Suppressor macrophage (primary cell): ENCODE measurements at places on chromosomes 1 and 21.

- no peak for DNase-seq
Measured at GRCh38 chr21:32728456-32728839, 635 bp upstream of the SYNJ1 start.

GRCh38 chr1:212728606-212729005, 29.0 kb upstream of the BATF3 start:
- no peak for DNase-seq

DNA sequence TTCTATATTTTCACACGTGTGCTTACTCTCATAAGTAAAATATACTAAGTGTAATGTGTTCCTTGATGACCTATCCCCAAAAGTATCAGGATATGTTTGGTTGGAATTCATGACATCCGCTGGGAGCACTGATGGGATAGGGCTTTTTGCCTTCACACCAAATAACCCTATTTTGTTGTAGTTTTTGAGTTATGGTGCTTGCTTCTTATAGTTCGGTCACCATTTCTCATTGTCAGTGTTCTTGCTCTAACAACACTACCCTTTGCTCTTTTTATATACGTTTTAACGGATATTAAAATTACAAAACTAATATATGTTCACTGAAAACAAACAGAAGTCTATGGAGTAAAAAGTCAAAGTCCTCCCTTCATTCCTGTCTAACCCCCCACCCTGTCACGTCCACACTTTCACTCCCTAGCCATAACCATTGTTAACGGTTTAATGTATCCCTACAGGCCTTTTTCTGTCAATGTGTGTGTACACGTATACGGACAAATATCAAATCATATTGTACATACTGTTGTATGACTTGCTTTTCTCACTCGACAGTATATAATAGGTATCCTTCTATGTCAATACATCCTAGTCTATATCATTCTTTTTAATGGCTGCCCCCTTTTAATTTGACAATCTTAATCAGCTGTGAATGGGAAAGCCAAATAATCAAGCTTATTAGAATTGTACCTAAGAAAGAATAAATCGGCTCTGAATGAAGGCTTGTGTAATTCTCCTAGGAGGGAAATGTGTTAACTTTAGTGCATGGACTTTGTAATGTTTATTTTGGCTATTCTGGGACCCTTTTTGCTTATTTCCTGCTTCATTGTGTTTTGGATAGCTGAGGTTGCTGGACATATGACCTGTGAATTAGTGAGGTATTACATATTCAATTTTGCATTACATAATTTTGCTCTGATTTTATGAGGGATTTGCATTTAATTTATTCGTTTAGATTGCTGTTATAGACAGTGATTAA, 3.5 kb upstream of the RNF220 start:
- no peak for DNase-seq

GRCh38 chr1:160097911-160098851, at the start of gene IGSF8:
IGSF8 (minus strand) TSS chr1:160098619; CDS start chr1:160098472, 147 bp downstream.
- peak; percentile 92 for DNase-seq

- no peak for DNase-seq
Measured at GRCh38 chr1:168613038-168613451, 36.6 kb downstream of the XCL1 start.

GRCh38 chr1:29842130-29842529, 605.8 kb downstream of the PTPRU start:
- no peak for DNase-seq

- no peak for DNase-seq
Measured at GRCh38 chr21:33029975-33030461, 4.3 kb downstream of the OLIG2 start.

DNA sequence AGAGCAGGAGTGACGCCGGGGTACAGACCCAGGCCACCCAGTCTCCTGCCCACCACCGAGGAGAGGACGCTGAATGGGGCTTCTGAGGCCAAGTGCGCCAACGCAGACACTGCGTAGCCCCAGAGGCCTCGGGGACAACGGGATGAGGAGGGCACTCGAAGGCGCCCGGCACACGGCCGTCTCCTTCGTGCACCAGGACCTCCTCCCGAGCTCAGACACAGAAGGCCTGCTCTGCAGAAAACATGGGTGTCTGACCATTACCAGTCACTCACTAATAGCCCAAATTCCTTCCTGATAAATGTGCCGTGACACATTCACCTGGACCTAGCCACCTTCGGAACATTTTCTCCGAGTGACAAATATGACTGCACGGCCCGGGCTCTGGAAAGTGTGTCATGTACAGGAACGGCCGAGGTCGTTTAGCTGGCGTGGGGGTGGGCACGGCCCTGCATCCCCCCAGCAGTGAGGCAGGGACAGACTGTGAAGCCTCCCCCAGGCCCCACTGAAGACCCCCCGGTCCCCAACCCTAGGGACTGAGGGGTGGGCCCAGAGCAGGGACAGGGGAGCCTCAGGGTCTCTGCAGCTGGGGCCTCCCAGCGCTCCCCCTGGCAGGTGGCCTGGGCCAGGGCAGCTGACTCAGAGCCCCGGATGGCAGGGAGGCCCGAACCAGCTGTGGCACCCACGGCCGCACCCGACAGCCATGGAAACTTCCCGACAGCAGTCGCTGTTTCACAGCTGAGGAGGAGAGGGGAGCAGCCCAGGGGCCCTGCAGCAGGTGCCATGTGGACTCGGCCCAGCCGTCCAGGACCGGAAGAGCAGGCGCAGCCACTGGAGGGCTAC, 16.7 kb upstream of the COL6A2 start:
- no peak for DNase-seq

GRCh38 chr21:38956007-38956406, 150.3 kb downstream of the ETS2 start:
- DNase-seq, result no peak

GRCh38 chr1:209756615-209757445, 977 bp downstream of the TRAF3IP3 start:
- peak; percentile 76 for DNase-seq

DNA sequence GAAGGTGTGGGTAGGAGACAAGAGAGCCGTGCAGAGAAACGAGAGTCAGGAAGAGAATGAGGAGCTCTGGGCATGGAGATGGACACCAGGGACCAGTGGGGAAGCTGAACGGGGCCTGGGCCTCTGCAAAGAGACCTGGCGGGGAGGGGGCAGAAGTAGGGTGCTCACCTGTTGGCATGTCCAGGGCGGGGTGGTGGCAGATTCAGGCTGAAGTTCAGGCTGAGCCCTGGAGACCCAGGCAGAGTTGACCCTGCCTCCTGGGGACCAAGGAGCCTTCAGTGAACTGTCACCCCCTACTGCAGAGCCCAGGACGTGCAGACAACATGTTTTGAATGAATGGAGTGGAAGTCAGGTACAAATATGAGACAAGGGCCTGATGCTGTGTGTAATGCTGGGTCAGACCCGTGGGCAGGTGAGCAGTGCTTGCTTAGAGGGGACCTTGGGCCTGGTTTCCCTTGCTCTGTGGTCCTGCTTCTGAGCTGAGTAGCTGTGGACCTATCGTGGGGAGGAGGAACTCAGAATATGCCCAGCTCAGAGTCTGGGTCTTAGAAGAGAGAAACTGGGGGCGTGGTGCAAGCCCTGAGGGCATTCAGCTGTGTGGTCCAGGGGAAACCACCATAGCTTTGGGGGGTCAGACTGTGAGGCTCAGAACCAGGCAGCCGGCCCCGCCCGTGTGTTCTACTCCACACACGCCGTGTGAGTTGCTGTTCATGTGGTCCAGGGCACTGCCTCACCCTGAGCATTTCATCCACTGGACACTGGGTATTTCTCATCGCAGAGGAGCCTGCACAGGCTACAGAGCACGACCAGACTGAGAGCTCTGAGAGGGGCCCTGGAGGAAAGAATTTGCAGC, 21.3 kb upstream of the UMODL1 start:
- no peak for DNase-seq

DNA sequence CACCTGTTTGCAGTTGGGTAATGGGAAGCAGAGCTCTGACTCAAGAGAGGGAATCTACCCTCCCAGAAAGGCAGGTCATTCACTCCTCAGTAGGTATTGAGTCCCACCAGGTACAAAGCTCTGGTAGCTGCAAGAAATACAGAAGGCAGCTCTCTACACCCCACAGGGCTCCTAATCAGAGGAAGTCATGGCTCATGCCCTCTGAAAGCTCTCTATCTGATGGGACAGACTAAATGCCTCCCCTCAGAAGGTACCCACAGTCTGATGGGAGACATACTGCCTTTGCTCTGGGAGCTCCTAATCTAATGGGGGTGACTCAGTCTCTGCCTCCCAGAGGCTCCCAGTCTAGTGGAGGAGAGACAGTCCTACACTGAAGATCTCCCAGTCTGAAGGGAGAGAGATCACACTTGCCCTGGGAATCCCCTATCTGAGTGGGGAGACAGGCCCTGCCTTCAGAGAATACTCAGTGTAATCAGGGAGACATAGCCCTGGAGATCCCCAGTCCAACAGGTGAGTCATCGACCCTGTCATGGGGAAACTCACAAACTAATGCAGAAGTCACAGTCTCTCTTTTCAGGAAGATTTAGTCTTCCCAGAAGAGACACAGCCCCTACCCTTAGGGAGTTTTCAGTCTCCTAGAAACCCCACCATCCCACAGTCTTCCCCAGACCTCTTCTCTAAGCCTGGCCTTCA, 23.7 kb downstream of the CAMK1G start:
- peak; percentile 80 for DNase-seq
